ENCODE measurements at places on chromosomes 5 and 9.

DNA sequence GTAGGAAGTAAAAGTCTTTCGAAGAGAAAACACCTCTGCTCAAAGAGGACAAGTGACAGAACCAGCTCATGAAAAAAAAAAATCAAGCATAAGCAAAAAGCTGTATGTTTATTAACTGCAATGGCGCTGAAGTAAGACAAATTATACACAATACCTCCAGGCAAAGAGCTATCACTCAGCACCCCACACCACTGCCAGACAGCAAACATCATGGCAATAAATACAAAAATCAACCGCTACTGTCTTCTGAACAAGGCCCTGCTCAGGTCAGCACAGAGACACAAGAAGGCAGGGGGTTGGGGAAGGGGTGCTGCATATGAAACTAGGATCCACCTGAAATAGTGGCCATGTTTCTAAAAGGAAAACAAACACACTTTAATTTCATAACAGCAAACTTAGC is 50.4 kb downstream of the MAPKAP1 start:
- no peak for DNase-seq

DNA sequence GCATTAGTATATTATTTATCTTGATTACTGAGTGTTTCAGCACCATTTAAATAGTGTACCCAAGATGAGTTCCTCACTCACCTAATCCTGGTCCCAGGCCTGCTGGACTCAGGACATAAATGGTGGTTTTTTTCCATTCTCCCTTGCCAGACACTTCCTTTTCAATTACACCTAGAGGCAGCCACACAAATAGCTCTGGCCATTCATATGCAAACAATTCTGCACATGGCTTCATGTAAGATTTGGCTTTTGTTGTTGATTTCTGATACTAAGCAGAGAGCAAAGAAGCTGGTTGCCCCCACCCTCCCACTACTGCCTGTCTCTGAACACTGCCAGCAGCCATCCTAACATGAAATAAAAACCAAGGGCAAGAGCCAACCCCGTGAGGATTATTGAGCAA is 180.4 kb downstream of the SEMA5A start:
- no peak for DNase-seq

DNA sequence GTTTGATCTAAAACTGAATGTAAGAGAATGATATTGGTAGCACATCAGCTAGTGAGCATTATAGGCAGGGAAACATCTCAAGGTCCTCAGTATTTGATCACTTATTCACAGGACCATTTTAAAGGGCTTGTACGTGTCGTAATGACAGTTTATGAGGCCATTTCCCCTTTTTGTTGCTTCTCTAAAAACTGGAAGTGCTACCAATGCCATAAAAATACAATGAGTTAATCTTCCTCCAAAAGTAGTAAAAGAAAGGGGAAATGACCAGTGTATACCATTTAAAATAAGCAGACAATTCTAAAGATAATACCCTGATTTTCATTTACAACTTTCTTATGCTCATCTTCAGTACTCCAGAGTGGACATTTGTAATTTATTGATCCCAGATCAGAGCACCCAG is 285.8 kb upstream of the PCSK5 start:
- no peak for DNase-seq

DNA sequence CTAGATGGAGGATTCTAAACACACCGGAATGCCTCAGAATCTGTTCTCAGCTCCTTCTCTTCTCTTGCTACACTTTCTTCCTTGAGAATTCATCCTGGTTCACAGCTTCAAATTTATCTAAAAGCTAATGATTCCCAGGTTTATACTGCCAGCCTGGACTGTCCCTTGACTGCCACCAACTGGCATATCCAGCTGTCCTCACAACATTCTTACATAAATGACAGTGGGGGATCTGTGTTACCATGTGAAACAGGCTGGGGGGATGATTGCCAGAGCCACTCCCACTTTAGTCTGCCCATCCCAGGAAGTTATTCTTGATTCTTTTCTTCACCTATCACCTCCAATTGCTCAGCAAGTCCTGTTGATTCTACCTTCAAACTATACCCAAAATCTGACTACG is 27.2 kb upstream of the ZFR start:
- no peak for DNase-seq

DNA sequence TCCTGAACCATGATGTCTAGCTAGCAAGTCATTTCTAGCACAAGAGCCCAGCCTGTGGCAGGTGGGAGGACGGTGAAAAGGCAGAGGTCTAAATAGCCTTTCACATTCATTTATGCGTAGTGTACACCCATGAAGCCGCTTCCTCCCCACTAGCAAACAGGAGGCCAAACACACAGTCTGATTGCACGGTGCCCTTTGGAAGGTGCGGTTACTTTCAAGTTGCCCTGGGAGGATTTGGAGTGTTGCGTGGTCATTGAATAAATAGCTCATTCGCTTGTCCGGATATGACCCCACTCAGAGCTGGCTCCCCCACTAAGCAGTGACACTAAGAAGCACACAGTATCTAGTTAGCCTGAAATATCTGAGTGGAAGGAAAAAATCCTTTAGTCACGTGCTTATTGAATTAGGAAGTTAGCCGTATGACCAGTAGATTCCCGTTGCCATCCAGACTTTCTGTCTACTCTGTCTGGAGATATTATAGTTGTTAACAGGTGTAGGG is 664 bp upstream of the ARSB start:
- DNase-seq, result peak; percentile 87

GRCh38 chr5:44809215-44809955 is 638 bp downstream of the MRPS30 start:
- DNase-seq, result peak; percentile 75

- no peak for DNase-seq
These were observed 98.1 kb upstream of the ERBIN start for GRCh38 chr5:65828022-65828896.

- DNase-seq, result no peak
These were observed 19.7 kb downstream of the STK10 start for GRCh38 chr5:172168311-172168710.

DNA sequence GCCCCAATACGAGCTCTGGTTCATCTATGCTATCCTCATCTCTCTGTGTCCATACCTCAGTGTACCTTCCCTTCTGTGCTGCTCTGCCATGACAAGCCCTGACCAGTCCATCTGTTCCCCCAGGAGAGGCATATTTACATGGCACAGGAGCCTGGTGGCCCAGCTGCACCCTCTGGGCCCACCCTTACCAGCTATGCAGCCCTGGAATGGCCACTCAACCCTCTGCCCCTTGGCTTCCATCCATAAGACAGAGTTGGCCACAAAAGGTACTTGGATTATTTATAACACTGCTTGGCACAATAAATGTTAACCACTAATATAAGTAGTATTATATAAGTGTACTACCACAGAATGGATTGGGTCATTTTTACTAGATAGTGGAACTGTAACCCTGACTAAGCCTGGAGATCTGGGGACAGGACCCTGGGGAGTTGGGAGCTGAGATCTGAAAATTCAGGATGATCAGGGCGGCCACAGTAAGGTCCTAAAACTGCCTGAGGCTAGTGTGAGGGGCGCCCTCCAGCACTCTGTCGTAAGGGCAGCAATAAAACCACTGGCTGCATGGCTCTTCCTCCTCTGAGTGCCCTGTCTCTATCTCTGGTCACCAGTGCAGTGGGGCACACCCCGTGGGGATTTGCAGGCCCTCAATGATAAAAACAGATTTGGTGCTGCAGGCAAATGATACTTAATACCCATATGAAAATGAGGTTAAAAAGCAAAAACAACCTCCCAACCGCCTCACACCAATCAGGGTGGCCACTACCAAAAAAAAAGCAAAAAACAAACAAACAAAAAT is 65.8 kb downstream of the SEMA4D start:
- DNase-seq, result no peak

- no peak for DNase-seq
These were observed 1.5 kb downstream of the RNF44 start for GRCh38 chr5:176535664-176536131.

- no peak for DNase-seq
These were observed 31.0 kb downstream of the C9orf40 start for GRCh38 chr9:74921737-74922136.

- DNase-seq, result peak; percentile 28
These were observed 29.6 kb downstream of the SAR1B start for GRCh38 chr5:134603059-134603458.

- no peak for DNase-seq
These were observed at the start of gene DBH for GRCh38 chr9:133635533-133636531. TSS of gene DBH (plus strand) at chr9:133636363. CDS start at chr9:133636372, 9 bp downstream.

DNA sequence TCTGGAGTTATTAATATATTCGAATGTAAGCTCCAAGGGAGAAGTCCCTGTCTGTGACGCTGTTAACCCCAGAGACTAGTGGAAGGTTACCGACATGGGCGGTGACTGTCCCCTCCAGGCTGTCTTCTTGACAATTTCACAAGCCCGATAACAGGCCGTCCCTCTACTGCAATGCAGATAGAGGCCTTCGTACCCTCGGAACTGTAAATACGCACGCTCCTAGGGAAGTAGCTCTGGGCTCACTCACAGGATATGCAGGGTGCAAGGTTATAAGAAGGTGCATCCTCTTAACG is 680 bp upstream of the RFK start:
- no peak for DNase-seq

DNA sequence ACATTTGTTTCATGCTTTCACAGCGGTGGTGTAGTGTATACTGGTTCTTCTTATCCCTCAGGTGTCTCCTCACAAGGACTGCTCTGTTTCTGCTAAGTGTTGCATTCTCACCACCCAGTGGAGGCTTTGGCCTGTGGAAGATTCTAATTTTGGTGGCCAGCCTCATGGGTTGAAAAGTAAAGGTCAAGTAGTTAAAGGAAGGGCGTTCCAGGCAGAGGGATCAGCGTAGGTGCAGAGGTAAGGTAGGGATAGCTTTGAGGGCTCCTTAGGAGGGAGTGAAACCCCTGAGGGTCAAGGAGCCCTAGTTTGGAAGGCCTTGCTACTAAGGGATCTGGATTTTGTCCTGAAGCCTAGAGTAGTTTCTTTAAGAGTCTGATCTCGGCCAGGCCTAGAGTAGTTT is 4.6 kb upstream of the RACK1 start:
- DNase-seq, result no peak

- no peak for DNase-seq
These were observed 433.1 kb upstream of the CDH18 start for GRCh38 chr5:20420991-20421595.

DNA sequence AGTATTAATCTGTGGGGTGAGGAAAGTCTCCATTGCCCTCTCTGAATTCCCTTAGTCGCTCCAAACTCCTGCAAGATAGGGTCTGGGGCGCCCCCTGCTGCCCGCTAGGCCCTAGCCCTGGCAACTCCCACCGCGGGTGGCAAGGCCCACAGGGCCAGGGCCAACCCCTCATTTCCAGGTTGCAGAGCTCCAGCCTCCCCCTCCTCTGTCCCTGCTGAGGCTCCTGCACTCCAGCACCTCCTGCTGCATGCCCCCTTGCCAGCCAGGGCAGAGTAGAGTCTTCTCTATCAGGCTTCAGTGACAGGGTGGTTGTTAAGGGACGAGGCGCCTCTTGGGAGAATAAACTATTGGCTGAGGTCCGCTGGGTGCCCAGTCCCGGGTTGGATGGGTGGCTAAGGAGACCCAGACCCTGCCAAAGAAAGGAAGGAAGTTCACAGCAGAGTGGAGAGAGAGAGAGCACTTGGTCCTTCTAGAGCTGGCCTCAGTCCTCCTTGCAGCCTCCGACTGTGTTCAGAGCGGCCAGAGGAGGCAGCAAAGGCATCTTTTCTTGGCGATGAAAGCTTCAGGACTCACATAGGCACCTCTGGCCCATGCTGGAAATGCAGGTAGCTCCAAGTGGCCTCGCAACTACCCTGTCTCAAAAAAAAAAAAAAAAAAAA is 45.6 kb downstream of the SAR1B start:
- peak; percentile 81 for DNase-seq

DNA sequence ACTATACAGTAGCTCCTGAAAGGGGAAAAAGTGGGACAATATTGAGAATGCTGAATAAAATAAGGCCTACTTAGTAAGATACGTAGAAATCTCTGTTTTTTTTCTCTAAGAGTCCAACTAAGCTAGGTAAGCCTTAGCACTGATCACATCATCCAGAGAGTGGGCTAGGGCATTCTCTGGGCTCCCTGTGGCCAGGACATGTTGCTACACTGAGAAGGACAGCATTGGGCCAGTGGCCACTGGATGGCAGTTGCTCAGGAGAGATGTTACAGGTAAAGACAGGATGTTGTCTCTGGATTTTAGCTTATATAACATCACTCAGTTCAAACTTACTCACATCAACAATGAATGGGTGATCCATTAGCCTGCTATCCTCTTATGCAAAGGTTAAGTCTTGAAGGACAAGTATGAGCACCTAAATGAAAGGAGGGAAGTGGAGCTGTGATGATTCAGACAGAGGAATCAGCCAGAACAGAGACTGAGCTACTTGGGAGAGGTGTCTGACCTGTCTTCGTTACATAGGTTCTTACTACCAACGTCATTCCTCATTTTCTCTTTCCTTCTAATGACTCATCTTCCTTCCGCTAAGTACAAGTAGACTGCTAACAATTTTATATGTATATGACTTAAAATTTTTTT is 226.6 kb upstream of the ADCY2 start:
- DNase-seq, result no peak

GRCh38 chr5:142663246-142663645 is 22.6 kb downstream of the FGF1 start:
- no peak for DNase-seq

Data from renal cortical epithelial cell (primary cell).